GM19239 (cell line): ENCODE measurements at places on chromosomes 2 and 18.

- DNase-seq, result no peak
These were observed 2.3 kb downstream of the ZFP36L2 start for GRCh38 chr2:43224131-43224570.

- no peak for DNase-seq
These were observed 53.4 kb downstream of the THADA start for GRCh38 chr2:43542285-43542933.

DNA sequence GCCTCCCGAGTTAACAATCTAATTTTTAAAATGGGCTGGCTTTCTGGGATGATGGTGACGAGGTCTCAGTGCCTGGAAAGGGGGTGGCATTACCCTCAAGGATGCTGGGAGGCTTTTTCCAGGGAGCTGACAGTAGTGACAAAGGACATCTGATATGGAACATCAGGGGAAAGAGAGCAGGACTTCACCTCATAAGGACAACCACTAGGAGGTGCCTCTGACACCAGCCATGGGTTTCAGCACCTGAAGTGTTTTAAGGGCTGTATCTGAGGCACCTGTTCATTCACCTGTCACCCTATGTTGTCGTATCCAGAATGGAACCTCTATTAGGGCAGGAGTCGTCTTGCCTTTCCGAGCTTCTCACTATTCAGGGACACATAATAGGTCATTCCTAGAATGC, 10.8 kb downstream of the IL36B start:
- DNase-seq, result no peak

GRCh38 chr2:59974051-59974766, 579.2 kb downstream of the BCL11A start:
- DNase-seq, result no peak

DNA sequence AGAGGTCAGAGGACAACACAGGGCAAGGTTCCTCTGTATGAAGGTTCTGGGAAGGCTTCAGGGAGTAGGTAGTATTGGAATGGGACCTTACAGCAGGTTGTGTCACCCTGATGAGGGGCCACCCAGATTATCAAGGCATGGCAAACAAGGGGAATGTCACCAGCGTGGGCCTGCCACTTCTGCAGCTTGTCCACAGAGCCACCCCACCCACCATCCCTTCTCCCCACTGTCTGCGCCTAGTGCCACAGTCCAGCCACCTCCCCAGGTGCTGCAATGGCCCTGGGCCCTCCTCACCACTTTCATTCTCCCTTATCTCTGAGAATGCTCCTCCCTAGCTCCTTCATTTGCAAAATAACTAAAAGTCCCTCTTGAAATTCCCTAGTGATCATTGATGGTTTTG, 170.3 kb downstream of the TTC32 start:
- no peak for DNase-seq

GRCh38 chr2:28420722-28421121, 28.1 kb downstream of the FOSL2 start:
- no peak for DNase-seq

DNA sequence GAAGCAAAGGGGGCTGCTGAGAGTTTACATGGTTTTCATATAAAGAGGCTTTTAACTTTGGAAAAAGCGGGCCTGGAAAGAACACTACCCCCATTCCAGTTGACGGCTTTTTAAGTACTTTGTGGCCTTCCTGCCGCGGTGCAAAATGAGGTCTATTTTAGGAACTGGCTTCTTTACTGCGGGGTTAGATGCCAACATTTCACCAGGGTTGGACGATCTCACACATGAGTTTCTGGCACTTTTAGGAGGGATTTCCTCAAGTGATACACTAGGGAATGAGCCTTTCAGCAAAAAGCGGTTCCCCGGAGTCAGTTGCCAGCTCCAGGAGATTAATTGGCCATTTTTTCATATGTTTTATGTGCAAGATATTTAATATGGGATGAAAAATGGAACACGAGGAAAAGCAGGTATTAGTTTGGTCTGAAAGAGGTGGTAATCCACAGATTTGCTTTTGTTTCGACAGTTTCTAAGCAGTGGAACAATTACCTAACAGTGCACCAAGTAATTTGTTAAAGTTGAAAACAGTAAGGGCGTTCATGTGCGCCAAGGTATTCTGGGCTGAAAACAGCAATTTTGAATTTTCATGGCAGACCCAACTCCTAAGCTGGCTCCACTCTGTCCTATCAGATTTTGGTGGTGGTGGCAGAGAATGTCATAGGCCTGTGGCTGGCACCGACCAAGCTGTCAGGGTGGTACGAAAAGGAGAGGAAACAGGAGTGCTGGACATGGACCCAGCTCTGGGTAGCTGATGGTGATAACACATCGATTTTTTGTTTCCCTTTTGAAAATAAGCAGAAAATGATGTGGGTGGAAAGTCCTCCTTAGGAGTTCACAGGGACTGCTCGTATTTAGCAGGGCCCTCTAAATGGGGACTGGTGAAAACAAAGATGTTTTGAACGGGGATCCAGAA, 55.6 kb upstream of the FZD5 start:
- no peak for DNase-seq

DNA sequence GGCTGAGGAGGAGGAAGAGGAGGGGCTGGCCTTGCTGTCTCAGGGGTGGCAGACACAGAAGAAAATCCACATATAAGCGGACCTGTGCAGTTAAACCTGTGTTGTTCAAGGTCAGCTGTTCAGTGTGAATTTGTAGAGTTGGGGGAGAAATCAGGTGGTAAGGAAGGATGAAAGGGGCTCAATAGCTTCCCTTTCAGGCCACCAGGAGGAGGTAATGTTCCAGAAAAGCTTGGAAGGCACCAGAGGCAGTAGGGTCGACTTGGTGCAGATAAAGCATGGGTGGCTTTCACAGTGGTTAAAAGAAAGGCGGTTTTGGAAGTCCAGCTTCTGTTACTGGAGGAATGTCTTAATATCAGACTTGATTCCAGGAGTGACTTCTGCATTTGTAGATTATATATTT, 167.4 kb downstream of the THSD7B start:
- DNase-seq, result no peak

GRCh38 chr2:109690822-109691541, 76.8 kb downstream of the SOWAHC start:
- no peak for DNase-seq

GRCh38 chr2:158297606-158298005, 158.9 kb downstream of the CCDC148 start:
- DNase-seq, result no peak

GRCh38 chr18:55318951-55319441, 269.0 kb downstream of the TCF4 start:
- no peak for DNase-seq

GRCh38 chr2:119122663-119123062, 35.9 kb downstream of the C1QL2 start:
- DNase-seq, result no peak

DNA sequence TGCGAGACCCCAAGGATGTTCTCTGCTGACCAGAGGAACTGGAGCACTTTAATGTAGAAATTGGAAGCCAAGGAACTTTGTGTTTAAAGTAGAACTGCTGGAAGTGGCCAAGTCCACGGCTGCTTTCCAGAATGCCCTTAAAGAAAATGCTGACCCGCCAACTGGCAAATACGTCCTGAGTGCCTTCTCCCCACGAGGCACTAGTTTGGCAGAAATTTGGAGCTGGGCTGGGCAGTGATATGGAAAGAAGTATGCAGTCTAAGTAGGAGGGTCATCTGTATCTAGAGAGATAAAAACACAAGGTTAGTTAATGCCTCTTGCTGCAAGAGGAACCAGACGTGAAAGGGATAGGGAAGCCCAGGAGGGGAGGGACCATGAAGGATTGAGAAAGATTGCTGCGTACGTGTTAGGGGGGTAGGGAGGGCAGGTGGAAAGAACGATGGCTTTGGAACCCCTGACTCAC, 59.3 kb upstream of the RFX8 start:
- DNase-seq, result no peak

GRCh38 chr2:38740851-38741731, 10.1 kb downstream of the SRSF7 start:
- no peak for DNase-seq

- DNase-seq, result no peak
These were observed 3.7 kb upstream of the GAD1 start for GRCh38 chr2:170812710-170813600.
